ENCODE measurements at places on chromosomes 6 and 20.

- DNase-seq: no peak
These were observed 3.8 kb upstream of the MLN start for GRCh38 chr6:33807606-33808005.

DNA sequence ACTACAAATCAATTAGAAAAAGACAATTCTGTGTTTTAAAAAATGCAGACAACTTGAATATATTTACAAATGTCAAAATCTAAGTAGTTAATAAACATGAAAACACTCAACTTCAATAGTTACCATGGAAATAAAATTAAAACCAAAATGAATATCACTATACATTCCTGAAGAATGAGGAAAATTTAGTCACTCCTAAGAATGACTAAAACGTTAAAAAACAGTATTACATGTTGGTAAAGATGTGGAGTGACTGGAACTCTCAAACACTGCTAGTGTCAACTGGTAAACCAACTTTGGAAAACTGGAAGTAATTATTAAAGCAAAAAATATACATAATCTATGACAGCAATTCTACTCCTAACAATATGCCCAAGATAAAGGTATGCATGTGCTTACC lies 36.3 kb downstream of the AHI1 start:
- DNase-seq: no peak

DNA sequence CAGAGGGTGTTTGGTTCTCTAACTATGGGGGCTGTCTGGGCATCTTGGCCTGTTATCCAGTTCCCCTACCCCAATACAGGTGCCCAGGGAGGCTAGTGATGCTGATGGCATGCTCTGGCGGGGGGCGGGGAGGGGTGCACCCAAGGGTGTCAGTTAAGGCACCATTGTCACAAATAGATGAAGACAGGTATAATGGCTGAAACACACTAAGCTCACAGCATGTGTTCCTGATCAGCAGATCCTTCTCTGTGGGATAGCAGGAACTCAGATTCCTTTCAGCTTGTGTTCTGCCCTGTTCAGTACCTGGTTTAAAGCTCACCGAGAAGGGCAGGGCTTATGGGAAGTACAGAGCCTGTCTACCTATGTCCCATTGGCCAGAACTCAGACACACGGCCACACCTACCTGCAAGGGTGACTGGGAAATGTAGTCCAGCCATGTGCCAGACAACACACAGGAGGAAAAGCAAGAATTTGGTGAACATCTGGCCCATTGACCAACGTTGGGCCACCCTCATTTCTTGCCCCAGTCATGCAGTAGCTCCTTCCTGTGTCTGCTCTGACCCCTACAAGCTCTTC lies 3.4 kb upstream of the RSPO4 start:
- DNase-seq: no peak

DNA sequence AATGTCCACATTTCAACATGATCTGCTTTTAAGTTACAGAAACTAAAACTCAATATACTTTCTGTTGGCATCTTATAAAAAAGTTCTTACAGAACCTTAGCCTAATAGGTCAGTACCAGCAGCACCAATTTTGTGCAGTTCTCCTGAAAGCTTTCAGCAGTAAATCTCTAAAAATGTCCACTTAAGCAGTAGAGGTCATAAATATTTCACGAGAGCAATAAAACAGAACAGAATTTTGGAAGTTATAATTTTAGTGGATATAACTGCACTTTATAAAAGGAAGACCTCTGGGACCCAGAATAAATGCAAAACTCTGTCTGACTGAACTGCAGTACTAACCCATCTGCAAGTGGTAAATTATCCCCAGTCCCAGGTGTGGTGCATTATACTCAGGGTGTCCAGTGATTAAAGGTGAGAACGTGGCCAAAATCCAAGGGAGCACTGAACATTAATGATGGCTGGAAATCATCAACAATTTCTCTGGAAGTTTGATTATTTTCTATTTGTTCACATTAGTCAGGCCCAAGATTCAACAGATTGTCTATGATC lies 172.6 kb upstream of the RSPO3 start:
- DNase-seq: no peak

DNA sequence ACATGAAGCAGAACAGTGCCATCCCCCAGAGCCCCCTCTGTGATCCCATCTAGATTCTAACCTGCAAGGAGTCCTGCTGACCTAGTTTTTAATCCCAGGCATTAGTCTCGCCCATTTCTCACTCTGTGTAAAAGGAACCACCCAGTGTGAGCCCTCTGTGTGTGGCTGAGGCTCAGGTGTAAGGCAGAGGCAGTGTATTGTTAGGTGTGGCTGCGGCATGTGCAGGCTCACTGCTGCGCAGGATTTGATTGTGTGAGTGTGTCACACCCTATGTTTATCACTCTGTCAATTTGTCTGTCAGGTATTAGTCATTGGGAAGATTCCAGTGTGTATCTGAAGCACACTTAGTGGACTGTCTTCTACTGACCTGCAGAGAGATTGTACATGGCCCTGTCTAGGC lies 13.7 kb upstream of the CST8 start:
- DNase-seq: no peak

DNA sequence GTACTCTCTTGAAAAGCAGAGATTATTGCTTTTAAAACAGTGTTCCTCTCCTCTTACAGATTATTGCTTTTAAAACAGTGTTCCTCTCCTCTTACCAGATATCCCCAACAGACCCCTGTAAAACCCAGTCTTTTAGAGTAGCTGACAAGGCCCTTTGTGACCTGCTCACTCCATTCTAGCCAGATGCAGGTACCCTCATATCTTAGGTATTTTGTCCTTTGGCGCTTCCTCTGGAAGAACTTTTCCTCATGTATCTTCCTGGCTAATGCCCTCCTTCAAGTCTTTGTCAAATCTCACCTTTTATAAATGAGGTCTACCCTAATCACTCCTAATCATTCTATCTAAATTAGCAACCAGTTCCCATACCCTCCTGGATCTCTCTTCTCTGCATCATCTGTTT lies 536.0 kb downstream of the BTBD3 start:
- DNase-seq: no peak

GRCh38 chr6:148771212-148771601 lies 24.4 kb downstream of the UST start:
- DNase-seq: no peak

DNA sequence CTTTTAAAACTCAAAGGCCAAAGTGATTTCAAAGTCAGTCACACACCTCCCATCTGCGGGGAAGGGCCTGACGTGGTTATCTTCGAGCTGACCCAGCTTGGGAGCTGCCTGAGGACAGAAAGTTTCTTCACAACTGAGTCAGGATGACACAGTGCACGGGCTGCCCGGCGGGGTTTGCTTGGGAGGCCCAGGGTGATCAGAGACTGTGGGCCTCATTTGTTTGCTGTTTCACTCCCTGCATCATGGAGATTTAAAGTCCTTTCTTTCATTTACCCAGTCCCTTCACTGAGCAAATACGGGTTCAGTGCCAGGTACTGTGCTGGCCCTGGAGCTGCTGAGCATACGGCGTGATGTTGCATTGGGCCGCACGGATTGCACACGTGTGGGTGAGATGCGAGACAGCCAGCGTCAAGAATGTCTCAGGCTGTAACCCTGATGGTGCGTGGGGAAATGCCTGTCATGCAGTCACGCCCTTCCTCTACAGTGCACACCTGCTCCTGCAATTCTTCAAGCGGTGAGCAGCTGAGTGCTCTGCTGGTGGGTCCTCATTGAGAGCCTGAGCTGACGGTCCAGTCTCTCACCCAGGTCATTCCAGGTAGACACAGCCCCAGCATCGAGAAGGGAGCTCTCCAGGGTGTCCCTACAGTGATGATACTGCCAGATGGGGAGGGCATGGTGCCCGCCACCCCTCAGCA lies 82.7 kb upstream of the PMEPA1 start:
- no peak for DNase-seq

DNA sequence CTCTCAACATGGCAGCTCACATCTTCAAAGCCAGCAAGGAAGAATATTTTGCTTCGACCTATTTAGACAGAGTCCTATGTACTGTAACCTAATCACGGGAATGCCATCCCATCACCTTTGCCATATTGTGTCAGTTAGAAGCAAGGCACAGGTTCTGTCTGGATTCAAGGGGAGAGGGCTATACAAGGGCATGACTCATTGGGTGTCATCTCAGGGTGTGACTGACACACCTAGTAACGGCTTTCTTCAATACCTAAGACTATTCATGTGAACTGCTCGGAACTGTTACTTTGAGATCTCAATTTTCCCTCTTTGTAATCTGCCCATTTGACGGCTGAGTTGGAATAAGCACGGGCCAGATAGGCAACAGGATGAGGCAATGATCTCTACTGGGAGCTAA lies 135.6 kb upstream of the HDGFL1 start:
- DNase-seq: no peak

- no peak for DNase-seq
These were observed 715 bp downstream of the SOX12 start for GRCh38 chr20:325889-326644.

DNA sequence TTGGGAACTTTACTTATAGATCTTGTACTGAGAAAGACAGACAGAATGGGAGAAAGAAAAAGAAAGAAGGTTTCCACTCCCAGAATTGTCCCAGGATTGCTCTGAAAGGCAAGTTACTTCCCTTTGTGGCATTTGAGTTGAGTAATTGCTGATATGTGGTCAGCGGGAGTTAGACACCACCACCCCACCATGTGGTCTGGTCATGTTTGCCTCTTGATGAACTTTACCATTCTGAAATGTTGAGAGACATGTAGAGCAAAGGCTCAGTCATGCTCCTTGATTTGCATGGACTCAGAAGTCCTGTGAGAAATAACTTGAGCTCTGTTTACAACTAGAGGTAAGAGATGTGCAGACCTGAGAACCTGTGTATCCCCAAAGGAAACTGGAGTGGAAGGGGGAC lies 17.1 kb downstream of the TCF21 start:
- no peak for DNase-seq

- DNase-seq: no peak
These were observed 66.1 kb downstream of the CD24 start for GRCh38 chr6:106908386-106908840.

DNA sequence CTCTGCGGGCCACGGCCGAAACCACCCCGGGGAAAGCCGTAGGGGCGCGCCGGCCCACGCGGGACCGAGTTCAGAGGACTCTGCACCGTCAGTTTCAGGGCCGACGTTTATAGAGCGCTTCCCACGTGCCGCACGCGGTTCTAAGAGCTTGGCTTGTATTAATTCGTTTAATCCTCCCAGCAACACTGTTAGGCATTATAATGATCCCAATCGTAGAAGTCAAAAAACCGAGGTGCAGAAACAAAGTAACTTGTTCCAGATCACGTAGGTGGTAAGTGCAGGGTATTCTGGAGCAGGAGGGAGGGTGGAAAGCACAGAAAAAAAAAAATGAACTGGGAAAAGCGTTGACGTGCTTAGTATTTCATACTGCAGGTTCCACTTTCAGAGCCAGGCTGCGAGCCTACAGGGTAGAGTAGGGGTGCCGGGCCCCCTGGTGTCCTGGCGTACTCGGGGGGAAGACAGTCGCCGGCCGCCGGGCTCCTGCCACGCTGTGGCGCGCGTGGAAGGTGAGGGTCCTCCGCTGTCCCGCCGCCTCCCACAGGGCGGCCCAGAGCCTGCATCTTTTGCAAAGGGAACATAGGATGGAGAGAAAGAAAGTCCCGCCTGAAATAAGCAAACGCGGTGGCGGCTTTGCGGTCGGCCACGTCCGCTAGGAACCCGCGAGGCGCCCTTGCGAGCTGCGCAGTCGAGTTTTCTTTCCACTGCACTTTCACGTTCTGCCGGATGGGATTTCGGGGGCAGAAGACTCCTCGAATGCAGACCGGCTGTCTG lies 10.2 kb upstream of the FOXF2 start:
- DNase-seq: no peak

DNA sequence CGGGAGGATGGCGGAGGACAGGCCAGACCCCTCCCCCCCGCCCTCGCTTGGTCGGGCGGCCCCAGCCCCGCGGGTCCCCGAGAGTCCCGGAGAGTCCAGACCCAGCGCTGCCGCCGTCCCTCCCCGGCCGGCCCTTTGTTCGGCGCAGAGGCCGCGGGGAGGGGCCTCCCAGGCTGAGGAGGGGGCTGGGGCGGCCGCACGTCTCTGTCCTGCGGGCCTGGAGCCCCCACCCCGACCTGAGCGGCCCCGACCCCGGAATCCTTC lies 806 bp downstream of the KCNQ2 start:
- DNase-seq: no peak

DNA sequence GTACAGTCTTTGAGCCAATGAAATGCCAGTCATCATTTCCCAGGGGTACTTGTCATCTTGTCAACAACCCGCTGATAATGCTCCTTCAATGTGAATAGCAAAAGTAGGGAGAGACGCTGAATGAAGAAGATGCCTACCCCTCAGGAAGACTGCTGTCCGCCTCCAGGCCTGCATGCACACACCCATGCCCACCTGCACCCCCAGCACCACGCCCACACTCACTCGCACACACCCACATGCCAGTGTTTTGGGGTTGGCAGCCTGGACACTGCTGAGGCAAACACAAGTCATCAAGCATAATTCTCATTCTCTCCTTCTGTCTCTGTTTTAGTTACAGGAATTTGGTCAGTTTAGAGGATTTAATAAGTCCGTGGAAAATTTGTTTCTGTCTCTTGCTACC lies 63.6 kb downstream of the SYTL3 start:
- DNase-seq: no peak

- DNase-seq: peak; percentile 15
These were observed 597 bp downstream of the ADA start for GRCh38 chr20:44650771-44651433.

GRCh38 chr6:110981202-110981600 lies 637 bp upstream of the RPF2 start:
- no peak for DNase-seq

DNA sequence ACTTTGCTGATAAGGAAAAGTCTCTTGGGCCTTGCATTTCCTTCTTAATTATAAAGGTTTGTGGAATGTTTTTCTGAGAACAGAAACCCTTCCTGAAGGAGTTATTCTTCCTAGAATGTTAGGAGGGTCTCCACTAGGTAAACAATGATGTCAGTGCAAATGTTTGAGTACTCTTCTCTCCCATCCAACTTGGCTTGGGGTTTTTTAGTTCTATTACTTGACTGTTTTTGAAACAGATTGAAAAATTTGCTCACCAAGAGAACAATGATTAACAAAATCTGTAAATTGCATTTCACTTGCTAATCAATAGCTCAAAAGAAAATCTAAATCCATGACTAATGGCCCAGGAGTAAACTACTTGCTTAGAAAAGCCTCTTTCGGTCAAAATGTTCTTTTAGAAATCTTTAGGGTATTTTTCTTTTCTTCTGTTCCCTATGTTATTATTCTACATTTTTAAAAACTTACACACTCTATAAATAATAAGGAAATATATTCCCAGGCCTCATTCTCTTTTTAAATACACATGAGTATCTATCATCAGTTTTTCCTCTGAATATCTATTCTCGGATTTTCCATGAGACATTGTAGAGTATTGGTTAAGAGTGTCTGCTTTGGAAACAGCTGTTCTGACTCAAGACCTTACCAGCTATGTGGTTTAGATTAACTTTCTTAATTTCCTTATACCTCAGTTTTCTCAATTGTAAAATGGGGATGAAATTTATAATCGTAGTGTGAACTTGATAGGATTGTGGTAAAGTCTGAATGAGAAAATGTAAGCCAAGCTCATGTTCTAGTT lies 234.2 kb upstream of the CITED2 start:
- no peak for DNase-seq

GRCh38 chr20:24364482-24364881 lies 104.9 kb upstream of the SYNDIG1 start:
- no peak for DNase-seq

GRCh38 chr6:110874880-110875547 lies 429 bp downstream of the AMD1 start:
- peak; percentile 26 for DNase-seq

GRCh38 chr6:3532296-3532916 lies 75.6 kb upstream of the SLC22A23 start:
- no peak for DNase-seq

- DNase-seq: no peak
These were observed 90.0 kb downstream of the CENPW start for GRCh38 chr6:126429866-126430265.
